ENCODE measurements at places on chromosomes 13 and 19. TPM values are rescaled to one million over a fixed set of nuclear protein-coding genes. Genes with fewer than 3 reads are reported as not detected.

Gene ZNF234
- polyA plus RNA-seq = 16.5 TPM

GRCh38 chr19:8451885-8452284, 7.1 kb downstream of the HNRNPM start:
- no peak for DNase-seq

DNA sequence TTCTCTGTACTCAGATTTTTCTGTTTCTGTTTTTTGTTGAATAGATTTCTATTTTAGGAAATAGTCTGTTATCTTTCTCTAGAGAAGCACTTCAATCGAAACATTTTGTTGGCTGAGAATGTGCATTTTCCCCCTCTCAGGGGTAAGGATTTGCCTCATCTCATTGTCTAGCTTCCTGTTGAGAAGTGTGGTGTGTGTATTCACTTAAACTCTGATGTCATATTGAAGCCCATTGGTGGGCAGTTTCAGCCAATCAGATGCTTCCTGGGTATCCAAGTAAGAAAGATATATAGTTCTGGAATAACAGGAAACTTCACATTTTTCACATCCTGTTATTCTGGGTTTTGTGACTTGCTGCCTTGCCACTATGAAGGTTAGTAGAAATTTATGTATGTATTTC, 87.6 kb downstream of the ARHGEF7 start:
- DNase-seq = no peak

- DNase-seq = no peak
These were observed 51.3 kb downstream of the RAB20 start for GRCh38 chr13:110509971-110510786.

DNA sequence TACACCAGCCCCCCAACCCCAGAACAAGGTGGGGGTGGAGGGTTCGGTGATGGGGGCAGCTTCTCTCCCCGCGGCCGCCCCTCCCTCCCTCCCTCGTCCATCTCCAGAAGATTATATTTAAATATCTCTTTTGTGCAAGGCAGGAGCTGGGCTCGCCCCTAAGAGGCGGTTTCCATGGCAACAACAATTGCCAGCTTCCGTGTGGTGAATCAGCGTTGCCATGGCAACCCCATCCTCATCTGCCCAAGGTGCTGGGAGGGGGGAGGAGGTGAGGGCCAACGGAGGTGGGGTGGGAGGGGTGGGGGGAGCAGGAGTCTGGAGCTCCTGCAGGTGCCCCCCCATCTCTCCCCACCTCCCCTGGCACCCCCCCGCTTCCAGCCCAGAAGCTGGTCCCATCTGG, 46.4 kb downstream of the CELF5 start:
- DNase-seq = no peak

Gene ZNF578
- polyA plus RNA-seq = 5.6 TPM

Gene ZNF667
- 17.0 TPM for polyA plus RNA-seq

Gene MEX3D
- polyA plus RNA-seq = 23.7 TPM

DNA sequence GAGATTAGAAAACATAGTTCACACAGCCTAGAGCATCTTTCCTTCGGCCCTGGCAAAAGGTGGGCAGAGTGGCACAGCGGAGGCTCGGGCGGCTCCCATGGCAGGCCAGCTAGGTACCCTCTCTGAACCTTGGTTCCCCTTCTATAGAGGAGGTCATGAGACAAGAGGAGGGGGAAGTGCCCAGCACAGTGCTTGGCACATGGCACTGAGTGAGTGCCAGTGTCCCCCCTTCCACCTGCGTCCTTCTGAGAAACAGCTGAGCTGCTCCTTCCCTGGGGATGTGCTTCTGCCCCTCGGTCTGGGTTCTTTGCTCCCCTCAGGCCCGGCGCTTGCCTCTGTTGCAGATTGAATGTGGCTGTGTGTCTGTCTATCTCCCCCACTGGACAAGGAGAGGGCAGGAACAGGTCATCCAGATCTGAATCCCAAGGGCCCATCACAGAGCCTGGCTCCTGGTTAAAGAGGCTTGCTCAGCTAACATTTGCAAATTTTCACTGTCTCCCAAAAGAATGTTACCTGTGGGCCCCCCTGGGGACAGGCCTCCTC, 165.6 kb downstream of the USP12 start:
- DNase-seq = no peak

DNA sequence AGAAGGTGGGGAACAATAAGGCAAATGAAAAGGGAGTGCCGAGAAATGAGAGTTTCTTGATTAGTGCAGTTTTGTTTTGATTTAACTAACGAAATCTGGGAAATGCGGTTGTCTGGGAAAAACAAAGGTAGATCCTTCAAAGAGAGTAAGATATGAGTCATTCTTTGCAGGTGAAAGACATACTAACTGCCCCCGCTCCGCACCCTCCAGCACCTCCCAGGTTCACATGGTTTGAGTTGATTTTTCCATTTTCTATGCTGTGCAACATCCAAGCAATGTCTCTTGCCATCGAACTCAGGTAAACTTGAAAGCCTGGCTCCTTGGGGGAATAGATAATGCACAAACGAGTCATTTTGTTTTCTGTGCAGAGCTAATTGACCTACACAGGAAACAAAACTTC, 84.1 kb upstream of the KLF12 start:
- DNase-seq = no peak

Gene TUBB4A
- 30.5 TPM for polyA plus RNA-seq

DNA sequence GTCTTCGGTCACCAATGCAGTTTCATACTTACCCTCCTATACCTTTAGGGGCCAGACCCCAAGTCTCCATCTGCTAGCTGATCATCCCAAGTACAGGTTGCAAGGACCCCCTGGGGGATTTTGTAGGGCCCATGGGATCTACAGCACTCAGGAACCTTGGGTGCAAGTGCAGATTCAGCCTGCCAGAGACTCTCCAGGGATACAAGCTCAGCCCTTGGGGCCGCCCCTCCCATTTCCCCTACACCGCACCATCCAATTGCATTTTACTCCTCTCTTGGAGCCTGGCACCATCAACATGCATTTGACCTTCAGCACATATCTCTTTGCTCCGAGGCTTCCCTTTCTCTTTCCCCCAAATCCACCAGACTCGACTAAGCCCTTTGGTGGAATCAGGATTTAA, 154.7 kb upstream of the ZNF536 start:
- DNase-seq = no peak

DNA sequence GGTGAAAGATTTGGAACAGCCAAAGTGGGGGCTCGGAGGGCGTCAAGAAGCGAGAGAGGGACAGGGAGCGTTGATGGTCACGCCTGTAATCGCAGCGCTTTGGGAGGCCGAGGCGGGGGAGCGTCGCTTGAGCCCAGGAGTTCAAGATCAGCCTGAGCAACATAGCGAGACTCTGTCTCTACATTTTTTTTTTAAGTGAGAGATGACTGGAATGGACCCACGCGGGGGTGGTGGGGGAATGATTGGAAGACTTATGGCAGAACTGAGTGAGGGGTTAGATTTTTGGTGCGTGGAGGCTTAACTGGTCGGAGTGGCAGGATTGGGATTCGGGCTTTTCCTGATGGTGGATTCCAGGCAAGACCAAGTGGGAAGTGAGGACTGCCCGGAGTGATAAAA, 725 bp downstream of the PSMD8 start:
- no peak for DNase-seq

Gene AXL
- 31.7 TPM for polyA plus RNA-seq

- DNase-seq = no peak
These were observed 14.3 kb upstream of the F7 start for GRCh38 chr13:113091211-113091771.

Gene ZNF324B
- 5.8 TPM for polyA plus RNA-seq

Gene IZUMO2
- 0.37 TPM for polyA plus RNA-seq

DNA sequence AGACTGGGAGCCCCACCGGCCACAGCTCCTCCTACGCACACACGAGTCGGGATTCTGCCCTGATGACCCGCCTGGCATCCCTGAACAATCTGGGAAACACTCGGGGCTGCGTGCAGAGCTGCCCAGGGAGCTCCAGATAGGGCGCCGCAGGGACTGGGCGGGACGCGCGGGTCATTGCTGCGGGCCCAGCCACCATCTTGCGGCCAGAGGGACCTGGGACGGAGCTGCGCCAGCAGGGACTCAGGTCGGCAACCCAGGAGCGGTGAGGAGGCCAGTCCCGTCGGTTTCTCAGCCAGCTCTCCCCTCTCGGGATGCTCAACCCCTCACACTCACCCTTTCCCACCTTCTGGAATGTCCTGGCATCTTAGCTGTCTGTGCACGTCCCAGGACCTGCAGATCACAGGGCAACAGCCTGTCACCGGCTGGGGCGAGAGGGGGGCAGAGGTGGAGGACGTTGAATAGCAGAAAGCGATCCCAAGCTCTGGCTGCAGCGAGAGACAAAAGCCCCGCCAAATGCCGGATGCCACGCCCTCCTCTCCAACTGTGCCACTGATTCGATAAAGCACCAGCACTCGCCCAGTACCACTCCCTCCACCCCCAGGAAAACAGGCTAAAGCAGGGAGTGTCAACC, 20.4 kb upstream of the ZNF91 start:
- no peak for DNase-seq

Gene CEACAM5
- polyA plus RNA-seq = 0.07 TPM

DNA sequence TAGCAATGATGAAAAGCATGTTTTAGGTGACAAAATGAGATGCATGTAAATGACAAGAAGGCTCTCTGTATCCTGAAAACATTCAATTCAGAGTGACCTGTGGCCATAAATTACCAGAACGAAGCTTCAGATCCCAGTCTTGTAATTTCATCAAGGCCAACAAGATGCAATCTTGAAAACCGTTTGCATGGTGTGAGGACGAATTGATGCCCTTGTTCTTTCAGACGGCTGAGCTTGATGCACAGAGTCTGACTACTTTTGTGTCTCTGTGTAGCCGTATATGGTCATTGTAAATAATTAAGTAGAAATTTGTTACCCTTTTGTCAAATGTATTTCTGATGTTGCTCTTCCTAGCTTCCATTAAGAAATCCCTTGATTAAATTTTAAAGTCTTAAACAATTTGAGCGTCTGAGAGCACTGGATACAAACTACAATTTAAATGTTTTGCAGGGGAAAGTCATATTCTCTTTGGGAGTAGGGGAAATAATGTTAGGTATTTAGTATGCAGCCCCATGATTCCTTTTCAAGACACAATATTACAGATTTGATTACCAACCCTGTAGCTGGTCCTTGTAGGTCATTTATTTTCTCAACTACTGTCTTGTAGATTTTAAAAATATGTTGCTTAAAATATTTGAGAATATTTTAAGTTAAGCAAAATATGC, 125.8 kb upstream of the PCDH9 start:
- DNase-seq = no peak

GRCh38 chr19:46461537-46461936, 9.8 kb downstream of the PNMA8A start:
- DNase-seq = no peak

DNA sequence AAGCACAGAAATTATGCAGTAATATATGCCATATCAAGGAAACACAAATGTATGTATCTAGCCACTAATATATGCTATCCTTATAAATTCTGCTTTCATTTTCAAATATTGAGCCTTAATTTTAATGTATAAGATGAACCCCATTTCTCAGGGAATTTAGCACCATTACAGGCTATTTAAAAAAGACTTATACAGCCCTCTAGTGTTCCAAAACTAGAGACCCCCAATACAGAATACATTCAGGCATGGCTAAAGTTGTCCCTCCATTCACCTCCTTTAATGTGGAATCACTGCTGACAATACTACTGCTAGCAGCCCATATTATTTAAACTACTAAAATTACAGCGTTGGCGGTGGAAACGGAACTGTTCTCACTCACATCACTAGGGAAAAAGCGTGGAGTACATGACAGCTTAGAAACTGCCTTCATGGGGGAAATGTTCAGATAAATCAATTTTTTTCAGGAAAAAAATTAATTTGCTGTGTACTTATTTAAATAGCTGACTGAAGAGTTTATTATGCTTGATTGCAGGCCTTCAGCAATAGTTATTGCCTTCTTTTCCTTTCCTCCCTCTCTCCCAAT, 541.0 kb downstream of the PCDH9 start:
- no peak for DNase-seq

- no peak for DNase-seq
These were observed 27.5 kb upstream of the OBI1 start for GRCh38 chr13:78686461-78686860.

- DNase-seq = no peak
These were observed 278.1 kb downstream of the DNAJC15 start for GRCh38 chr13:43301346-43301969.

Gene XRCC1
- polyA plus RNA-seq = 56.7 TPM

DNA sequence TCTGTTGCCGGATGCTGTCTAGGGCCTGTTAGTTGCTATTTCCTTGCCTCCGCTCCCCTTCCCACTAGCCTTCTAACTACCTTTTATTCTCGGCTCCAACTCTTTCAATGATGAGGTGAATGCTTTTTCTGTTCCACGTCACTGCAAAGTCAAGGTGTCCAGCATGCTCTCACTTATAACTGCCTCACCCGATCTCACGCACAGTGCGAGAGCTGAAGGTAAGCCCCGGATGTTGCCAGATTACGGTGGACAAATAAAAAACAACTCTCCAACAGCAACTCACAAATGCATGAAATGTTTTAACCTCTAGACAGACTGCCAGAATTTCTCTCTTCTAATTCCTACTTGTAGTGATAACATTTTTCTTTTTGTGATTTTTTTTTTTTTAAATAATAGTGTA, 169.9 kb downstream of the STK24 start:
- DNase-seq = no peak

DNA sequence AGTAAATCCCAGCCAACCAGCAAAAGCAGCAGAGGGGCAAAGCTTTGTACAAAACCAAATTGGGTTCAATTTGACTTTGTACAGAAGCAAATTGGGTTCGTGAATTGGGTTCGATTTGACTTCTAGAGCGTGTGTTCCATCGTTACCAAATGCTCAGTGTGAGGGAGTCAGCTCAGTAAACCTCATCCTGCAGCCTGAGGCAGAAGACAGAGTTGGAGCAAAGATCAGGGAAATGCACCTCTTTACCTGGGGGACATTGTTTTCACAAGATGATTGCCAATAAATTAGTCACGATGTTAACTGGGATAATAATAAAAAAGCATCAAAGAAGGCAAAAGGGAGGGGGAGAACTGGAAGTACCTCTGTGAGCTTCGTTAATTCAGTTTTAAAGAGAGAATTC, 1.5 kb downstream of the RAB20 start:
- no peak for DNase-seq

GRCh38 chr19:44539236-44539826, 9.9 kb upstream of the CEACAM20 start:
- DNase-seq = no peak

DNA sequence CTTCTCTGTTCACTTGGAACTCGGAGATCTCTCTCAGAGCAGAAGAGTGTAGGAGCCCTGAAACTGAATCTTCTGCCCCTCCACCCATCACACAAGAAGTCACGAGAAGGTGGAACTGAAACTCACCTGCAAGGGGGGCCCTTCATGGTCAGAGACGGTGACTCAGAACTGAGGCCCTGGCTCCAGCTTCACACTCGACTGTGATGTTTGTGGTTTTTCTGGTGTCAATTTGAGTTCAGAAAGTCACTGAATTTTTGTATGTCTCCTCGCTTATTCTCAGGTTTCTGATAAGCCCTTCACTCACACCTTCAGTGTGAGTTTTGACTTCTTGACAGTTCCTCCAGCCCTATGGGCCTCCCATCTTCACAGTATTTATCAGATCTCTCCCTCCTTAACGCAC, 23.1 kb downstream of the SIGLEC5 start:
- no peak for DNase-seq

DNA sequence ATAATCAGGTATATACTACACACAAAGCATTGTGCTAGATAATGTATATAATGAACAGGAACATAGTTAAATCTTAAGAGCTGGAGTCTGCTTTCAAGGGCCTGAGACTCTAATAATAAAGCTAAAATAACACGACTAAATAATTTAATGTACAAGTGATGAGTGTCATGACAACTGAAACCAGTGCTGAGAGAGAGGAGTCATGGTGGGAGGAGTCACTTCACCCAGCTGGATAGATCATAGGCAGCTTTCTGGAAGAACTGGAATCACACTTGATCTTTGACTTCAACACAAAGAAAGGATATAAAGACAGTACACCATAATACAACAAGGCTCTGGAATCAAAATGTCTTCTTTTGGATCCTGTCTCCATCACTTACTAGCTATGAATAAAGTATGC, 7.1 kb downstream of the RBM26 start:
- no peak for DNase-seq
